ENCODE measurements at places on chromosomes 1 and 21.

GRCh38 chr1:93056214-93056613, 22.9 kb upstream of the MTF2 start:
- no peak for DNase-seq

DNA sequence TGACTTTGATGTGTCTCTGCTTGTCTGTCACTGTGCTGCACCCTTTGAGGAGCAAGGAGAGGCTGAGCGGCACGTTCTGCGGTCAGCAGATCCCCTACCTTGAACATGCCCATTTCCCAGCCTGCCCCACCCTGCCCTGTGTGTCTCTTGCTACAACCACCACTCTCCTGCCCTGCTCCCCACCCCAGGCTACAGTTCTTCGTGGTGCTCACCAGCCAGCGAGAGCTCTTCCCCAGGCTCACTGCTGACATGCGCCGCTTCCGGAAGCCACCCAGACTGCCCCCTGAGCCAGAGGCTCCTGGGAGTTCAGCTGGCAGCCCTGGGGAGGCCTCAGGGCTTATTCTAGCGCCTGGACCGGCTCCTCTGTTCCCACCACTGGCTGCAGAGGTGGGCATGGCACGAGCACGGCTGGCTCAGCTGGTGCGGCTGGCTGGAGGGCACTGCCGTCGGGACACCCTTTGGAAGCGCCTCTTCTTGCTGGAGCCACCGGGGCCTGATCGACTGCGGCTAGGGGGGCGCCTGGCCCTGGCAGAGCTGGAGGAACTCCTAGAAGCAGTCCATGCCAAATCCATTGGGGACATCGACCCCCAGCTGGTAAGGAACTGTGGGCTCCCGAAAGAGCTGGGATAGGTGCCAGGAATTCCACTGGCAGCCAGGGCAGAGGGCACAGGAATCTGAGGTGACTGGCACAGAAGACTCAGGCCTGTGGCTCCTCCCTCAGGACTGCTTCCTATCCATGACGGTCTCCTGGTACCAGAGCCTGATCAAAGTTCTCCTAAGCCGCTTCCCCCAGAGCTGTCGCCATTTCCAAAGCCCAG, 5.6 kb downstream of the HYI start:
- DNase-seq = peak; percentile 71

GRCh38 chr1:2405588-2406295, 6.6 kb downstream of the PEX10 start:
- no peak for DNase-seq

- no peak for DNase-seq
These were observed 85.4 kb upstream of the ROR1 start for GRCh38 chr1:63688302-63688890.

DNA sequence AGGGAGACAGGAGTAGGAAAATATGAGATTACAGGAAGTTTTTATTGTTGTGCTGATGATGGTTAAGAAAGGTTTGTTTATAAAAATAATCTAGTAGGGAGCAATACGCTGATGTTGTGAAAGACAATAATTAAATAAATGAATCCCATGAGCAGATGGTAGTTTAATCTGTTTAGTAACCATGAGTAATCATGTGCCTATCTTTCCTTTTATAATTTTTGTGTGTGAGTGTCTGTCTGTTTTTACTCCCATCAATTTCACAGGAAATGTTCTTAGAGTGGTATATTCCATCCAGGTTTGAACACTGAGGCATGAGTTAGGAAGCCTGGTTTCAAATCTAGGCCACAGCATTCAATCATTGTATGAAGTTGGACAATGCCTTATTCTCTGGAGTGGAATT, 180.5 kb downstream of the OLFM3 start:
- no peak for DNase-seq

GRCh38 chr1:94743862-94744261, 76.3 kb upstream of the SLC44A3 start:
- DNase-seq = no peak

DNA sequence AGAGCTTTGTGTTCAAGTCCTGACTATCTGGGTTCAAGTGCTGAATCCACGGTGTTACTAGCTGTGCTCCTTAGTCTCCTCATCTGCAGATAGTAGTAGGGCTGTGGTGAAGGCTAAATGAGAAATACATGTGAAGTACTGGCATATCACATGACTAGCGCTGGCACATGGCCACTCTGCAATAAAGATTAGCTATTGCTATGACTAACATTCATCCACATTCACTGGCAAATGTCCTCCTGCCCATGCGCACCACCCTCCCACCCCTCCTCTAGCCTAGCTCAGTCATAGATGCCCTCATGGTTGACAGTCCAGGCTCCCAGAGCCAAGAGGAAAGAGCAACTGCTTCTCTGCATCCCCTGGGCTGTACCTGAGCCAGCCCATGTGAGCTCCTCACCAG, 8.5 kb upstream of the COL8A2 start:
- DNase-seq = peak; percentile 95

GRCh38 chr1:208644401-208645160, 400.4 kb upstream of the PLXNA2 start:
- no peak for DNase-seq

- DNase-seq = peak; percentile 13
These were observed 35.6 kb downstream of the ADARB1 start for GRCh38 chr21:45109831-45110492.

DNA sequence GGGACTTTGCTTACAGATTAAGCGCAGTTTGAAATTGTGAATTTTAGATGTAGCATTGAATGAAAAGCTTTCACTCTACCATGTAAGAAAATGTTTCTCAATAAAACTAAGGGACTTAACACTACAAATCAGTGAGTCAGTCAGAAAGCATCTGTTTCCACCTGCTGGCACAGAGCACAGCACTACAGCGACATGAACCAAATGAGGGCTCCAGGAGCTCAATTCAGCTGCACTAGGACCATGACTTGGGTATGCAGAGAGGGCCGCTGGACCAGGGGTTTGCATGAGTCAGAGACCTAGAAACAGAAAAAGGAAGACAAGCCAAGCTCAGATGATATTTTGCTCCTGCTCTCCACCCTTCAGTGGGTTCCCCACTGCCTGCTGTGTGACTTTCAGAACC, 5.2 kb downstream of the SUSD4 start:
- DNase-seq = peak; percentile 74

DNA sequence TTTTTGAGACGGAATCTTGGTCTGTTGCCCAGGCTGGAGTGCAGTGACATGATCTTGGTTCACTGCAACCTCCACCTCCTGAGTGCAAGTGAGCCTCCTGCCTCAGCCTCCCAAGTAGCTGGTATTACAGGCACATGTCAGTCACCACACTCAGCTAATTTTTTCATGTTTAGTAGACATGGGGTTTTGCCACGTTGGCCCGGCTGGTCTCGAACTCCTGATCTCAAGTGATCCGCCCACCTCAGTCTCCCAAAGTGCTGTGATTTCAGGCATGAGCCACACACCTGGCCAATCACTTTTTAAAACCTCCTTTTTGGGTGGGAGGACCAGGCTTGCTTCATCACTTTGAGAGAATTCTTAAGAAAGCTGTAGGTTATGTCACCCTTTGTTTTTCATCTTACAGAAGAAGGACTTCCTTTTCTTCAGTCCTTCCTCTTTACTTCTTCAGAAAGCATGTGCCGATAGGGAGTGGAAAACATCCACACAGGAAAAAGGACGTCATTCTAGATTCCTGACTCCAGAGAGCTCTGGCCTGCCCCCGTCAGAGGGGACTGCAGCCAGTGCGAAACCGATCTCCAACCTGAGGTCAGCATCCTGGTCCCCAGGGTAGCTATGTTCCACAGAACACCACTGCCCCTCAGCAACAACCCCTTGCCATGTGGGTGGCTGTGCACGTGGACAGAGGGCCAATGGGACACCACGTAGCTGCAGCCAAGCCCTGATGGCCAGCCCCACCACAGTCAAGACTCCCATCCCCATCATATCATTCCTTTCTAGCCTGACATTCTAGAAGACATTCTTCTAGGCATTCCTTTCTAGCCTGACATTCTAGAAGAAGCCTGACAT, 21.9 kb downstream of the NCF2 start:
- DNase-seq = no peak

DNA sequence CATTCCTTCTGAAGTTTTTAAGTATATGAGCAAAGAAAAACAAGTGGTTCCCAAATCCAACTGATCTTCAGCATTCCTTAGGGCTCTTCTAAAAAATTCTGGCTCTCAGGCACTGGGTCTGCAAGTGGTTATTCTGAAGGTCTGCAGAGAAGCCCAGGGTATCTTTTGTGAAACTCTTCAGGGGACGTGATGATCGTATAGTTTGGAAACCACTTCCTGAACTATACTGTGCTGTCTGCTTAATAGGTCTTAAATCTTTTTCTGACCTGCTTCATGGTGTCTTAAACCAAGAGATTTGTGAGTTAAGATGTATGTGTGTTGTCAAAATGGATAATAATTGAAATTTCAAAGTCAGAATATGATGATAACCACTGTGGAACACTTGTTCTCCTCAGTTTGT, 115.5 kb downstream of the LHX9 start:
- DNase-seq = no peak

GRCh38 chr1:23417570-23417969, 7.0 kb downstream of the TCEA3 start:
- DNase-seq = no peak

GRCh38 chr21:37742532-37742931, 173.7 kb downstream of the KCNJ6 start:
- peak; percentile 11 for DNase-seq

DNA sequence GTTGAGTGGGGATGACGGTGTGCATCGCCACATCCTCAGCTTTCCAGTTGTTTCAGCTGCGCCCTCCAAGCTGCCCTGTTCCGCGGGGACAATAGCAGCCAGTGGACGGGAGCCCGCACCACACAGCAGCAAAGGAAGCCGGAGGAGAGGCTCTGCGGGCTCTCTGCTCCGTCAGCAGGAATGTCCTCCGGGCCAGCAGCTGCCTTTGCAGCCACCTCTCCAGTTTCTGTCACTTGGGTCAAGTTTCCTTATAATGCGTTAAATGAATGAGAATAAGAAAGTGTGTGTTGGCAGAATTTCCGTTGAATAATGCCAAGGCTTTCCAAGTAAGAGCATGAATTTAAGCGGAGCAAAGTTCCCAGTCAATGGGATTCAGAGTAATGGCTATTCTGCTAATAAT, 263.3 kb downstream of the KIF26B start:
- DNase-seq = no peak

GRCh38 chr1:201224666-201225370, 34.2 kb downstream of the IGFN1 start:
- DNase-seq = no peak

- DNase-seq = peak; percentile 92
These were observed 6.7 kb downstream of the NCMAP start for GRCh38 chr1:24562625-24563024.

GRCh38 chr1:245679821-245680780, 525.3 kb downstream of the KIF26B start:
- DNase-seq = no peak

DNA sequence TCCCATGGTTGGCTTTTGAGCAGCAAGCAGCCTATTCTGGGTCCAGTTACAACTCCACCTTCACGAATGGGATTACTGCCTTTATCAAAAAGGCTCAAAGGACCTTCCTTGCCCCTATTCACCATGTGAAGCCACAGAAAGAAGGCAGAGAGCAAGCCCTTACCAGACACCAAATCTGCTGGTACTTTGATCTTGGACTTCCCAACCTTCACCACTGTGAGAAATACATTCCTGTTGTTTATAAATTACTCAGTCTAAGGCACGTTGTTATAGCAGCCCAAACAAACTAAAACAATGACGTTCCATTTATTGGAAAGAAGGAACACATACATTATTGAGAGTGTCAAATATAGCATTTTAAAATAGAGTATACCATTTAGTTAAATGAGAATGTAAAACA, 1557.9 kb downstream of the PLA2G4A start:
- no peak for DNase-seq

- DNase-seq = peak; percentile 99
These were observed at the start of gene RAD54L for GRCh38 chr1:46247436-46248121. Gene RAD54L, plus strand, starts transcription at chr1:46247763. Its CDS starts 643 bp downstream, at chr1:46248406.

DNA sequence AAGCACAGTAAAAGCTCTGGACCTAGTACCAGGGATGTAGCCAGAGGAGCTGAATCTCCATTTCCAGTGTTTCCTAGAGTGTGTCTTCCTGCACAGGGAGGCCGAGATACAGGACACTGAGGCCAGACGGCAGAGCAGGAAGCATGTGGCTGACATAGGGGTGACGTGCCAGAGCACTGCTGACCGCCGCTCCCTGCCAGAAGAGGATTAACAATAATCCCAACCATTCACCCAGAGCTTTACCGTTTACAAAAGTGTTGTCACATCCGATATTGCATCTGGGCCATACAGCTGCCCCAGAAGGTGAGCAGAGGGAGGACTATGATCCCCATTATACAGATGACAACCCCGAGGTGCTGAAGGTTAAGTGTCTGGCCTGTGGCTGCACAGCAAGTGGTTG, 5.8 kb upstream of the CLDN19 start:
- no peak for DNase-seq
